ENCODE measurements at places on chromosomes 11 and 22.
A peak's percentile ranks its signal among the peaks of the same experiment; 100 is the strongest.

GRCh38 chr22:35397095-35397904 lies 2.6 kb upstream of the MCM5 start:
- no peak for DNase-seq

- DNase-seq = no peak
Measured at GRCh38 chr11:20008871-20009644, 151.2 kb downstream of the DBX1 start.

- DNase-seq = no peak
Measured at GRCh38 chr11:65445604-65446445, 23.2 kb downstream of the NEAT1 start.

- DNase-seq = no peak
Measured at GRCh38 chr11:126188332-126189108, 22.9 kb downstream of the RPUSD4 start.

- no peak for DNase-seq
Measured at GRCh38 chr22:26399289-26399688, 29.8 kb upstream of the ASPHD2 start.

GRCh38 chr11:8573777-8574176 lies 20.3 kb downstream of the STK33 start:
- DNase-seq = no peak

DNA sequence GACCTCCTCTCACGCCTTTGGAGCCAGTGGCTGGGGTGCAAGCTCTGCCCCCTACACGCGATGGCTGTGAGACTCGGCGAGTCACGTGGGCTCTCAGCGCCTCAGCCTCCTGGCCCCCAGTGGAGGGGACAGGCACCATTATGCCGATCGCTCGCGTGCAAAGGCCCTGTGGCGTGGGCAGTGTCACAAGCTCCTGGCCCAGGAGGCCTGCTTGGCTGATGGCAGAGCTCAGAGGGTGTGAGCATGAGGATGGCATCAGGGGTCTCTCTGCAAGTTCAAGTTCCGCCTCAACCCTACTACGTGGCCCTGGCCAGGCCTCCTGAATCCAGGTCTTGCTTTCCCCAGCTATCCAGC lies 90.8 kb upstream of the KCNQ1OT1 start:
- DNase-seq = no peak

DNA sequence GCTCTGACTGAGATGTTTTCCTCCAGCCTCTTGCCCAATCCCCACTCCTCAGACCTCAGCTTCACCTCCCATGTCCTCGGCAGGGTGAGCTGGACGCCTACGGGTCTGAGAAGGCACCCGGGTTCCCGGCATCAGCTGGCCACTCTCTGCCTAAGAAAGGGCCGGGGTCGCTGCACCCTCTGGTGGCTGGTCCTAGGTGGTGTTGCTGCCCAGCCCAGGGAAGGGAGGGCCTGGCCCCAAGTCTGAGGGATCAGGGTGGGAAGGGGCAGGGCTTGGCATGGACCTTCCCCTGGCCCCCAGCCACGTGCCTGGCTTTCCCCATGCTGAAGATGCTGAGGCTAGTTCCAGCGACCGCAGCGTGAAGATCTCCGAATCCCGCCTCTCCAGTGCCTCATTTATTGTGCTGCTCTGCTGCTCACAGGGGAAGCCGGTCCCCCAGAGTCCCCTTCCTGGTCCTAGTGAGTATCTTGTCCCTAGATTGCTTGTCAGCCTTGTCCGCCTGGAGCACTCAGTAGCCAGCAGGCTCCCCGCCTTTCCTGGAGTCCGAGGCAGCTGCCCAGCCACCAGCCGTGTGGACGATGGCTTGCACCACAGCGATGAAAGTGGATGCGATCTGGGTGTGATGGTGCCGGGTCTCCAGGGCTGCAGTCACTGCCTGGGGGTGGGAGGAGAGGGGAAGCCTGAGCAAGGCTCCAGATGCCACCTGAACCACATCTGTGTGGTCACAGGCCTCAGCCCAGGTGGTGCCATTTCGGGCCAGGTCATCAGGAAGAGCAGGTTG lies 2.9 kb upstream of the GGT5 start:
- DNase-seq = peak; percentile 75

- no peak for DNase-seq
Measured at GRCh38 chr11:61332281-61332796, 566 bp downstream of the DDB1 start.

- no peak for DNase-seq
Measured at GRCh38 chr11:117664897-117665296, 132.1 kb downstream of the DSCAML1 start.

GRCh38 chr11:27470826-27471588 lies 1.6 kb downstream of the LGR4 start:
- no peak for DNase-seq

GRCh38 chr11:112697391-112698178 lies 263.6 kb upstream of the NCAM1 start:
- DNase-seq = no peak

DNA sequence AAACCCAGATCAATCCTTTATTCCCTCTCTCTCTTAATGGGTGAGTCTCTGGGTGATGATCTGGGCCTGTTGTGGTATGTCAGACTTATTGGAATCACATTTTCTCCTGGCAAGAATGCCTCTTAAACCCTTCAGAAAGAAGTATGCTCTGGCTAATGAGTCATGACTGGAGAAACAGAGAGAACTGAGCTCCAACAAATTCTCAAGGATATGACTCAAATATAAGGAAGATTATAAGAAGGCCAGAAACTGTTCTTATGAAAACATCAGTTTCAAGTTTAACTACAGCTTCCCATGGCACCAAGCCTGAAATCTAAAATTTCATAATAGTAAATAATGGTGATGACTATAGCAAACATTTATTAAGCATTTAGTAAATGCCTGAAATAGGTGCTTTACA lies 83.9 kb downstream of the OR5AK2 start:
- DNase-seq = peak; percentile 93

DNA sequence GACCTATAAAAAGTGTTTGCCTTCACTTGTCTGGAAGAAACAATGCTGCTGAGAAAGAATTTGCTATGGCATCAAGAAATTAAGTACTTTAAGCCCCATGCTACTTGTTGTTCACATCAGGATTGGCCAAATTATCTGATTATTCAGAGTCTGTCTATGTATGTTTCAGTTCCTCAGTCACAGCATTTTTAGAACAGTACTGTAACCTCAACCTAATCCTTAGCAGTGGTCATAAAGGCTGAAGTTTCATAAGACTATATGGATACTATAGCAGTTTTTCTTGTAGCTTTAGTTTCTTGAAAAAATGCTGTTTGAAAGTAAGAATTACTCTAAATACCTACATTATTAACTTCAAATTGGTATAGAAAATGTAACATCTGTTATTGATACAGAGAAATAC lies 153.9 kb downstream of the INSC start:
- no peak for DNase-seq

GRCh38 chr22:46352691-46353386 lies 17.3 kb downstream of the TRMU start:
- DNase-seq = no peak

- peak; percentile 98 for DNase-seq
Measured at GRCh38 chr22:29621761-29622526, 18.5 kb downstream of the NF2 start.

- DNase-seq = peak; percentile 71
Measured at GRCh38 chr22:24466716-24467328, 28.3 kb upstream of the UPB1 start.

DNA sequence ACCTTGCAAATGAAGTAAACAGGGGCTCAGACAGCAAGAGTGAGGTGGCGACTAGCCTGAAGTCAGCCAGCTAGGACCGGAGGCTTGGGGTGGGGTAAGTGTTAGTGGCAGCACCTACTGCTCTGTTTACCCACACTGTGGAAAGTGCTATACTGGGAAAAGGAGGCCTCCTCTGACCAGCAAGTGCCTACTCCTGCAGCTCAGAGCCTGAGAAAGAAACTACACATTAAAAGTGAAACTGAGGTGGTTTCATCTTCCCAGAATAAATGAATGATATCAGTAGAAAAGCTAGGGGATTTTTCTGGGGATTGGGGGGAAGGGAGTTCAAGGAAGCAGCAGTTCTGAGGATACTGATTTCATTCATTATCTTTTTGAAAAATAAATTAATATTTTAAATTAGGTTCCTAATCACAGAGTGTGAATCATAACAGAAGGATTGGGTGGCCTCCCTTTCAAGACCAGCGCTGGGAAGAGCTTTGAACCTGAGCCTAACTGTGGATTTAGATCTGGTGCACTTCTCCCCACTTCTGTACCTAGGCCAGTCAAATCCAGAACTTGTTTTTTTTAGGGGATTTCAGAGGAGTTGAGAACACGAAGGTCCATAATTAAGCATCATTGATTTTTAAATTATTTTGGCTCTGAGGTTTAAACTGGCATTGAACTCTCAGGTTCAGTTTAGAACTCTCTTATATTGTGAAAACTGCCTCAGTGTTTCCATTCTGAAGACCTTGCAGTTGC lies 48.1 kb upstream of the GRAMD1B start:
- no peak for DNase-seq

DNA sequence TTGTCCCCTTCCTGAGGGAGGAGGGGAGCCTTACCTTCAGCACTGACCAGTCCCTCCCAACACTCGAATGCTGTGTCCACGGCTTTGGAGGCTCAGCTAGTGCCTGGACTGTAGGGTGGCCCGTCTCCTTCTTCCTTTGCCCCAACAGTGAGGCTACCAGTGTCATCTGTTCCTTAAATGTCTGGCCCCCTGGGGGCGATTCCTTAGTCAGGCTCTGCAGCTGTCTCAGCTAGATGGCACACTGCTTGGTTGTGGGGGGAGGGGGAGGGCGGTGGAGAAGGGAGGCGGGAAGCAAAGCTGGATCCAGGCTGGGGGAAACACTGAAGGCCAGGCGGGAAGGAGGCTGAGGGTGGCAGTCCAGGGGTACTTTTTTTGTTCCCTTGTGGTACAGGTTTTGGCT lies at the start of gene IGSF22:
Gene IGSF22 (minus strand): TSS at position 149 of the 400 bp plus-strand sequence. CDS start 1,952 bp downstream, outside the sequence.
- no peak for DNase-seq

DNA sequence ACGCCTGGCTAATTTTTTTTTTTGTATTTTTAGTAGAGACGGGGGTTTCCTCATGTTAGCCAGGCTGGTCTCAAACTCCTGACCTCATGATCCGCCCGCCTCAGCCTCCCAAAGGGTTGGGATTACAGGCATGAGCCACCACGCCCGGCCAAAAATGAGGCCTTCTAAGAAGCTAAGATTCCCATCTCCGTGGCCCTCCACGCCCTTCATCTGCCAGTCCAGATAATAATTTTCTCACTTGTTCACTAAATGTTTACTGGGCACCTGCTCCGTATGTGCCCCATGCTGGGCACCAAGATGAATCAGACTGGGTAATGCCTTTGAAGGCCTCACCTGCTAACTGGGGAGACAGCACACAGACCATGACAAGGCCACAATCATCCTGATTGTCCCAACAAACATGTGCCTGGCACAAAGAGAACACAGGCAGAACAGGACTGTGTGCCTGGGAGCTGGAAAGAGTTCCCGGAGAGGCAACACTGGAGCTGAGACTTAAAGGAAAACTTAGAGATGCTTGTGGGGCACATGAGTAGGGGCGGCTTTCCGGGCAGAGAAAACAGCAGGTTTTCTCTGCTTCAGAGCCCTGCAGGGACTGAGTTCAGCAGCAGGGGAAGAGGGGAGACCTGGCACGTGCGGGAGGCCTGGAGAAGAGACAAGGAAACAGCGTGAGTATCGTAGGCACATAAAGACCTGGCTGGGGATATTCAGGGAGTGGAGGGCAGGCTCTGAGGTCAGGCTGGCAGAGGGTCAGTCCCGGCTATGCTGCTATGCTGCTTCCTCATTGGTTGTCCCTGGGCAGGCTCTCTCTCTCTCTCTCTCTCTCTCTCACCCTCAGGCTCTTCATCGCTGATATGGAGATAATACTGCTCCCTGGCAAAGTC lies 2.4 kb downstream of the KIAA0930 start:
- DNase-seq = no peak

DNA sequence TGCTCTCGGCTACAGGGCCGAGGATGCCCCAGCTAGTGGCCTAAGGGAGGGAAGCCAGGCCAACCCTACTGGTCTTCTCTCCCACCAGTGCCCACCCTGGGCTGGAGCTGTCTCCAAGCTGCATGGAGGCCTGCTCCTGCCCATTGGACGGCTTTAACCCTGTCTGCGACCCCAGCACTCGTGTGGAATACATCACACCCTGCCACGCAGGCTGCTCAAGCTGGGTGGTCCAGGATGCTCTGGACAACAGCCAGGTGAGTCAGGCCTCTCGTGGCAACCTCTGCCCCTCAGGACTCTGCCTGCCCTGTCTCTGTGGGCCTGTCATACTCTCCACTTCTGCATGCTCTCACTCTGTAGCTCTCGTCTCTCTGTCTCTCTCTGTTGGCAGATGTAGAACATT lies 44.1 kb upstream of the TPBGL start:
- DNase-seq = no peak

GRCh38 chr22:27690599-27690998 lies 111.0 kb downstream of the MN1 start:
- no peak for DNase-seq

- peak; percentile 78 for DNase-seq
Measured at GRCh38 chr11:10139656-10140055, 154.4 kb downstream of the SBF2 start.

DNA sequence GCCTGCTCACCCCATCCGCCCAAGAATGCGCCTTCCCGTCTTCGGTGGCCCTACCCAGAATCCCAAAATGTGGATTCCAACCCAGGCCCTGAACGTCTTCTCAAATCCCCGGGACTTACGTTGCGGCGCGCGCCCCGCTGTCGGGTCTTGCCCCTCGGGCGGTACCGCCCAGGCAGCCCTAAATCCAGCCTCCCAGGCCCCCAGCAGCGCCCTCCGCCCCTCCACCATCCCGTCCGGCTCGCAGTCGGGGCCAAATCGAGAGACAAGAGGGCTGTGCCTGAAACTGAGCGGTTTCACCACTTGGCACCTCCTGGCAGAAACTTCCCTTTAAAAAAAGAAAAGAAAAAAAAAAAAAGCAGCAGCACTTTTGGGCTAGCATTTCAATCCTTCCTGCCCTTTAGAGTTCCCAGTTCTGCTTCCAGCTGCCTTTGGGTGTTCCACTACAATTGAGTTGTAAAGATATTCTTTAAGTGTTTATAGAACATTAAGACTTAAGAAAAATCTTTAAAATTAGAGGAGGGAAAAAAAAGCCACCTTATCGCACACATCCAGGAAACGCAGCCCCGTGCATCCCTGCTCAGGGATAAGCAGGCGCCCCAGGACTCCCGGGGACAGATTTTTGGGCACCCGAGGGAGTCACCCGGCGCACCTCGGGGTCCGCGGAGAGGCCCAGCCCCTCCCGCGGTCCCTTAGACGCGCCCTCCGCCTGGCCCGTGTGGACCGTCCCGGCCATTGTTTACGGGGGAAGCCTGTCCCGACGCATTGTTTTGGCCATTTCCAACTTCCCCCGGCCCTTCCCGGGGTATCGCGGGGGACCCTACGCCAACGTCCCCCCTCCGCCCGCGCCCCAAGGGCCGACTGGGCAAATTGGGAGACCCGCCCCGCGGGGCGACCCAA lies 57.6 kb downstream of the KCNJ4 start:
- DNase-seq = no peak

DNA sequence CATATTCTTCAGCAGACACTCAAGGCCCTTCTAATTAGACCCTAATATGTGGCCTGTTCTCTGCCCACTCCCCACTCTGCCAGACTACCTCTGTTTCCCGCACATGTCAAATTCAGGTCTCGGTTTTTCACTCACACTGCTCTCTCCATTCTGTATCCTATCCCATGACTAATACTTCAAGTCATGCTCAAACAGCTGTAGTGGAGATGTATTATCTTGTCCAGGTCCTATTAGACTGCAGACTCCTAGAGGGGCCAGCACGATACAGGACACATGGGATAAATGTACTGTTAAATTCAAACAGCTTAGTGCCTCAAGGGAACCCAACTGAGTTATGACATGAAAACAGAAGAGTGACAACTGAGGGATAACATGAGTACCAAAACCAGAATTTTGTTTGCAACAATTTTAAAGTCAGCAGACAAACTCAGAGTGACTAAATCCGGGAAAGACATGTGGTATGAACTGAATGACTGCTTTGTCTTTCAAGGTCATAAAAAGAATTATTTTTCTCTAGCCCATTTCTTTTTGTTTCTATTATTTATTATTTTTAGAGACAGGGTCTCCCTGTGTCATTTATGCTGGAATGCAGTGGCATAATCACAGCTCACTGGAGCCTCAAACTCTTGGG lies 20.5 kb downstream of the ATP6V1E1 start:
- DNase-seq = no peak

Measured in non-pigmented ciliary epithelial cell (primary cell).